NK-92 treated with Interleukin-12 subunit alpha and Interleukin-12 subunit beta, amount 100 ng/mL, for 24 hours (cell line): ENCODE measurements at places on chromosomes 5 and 9.

DNA sequence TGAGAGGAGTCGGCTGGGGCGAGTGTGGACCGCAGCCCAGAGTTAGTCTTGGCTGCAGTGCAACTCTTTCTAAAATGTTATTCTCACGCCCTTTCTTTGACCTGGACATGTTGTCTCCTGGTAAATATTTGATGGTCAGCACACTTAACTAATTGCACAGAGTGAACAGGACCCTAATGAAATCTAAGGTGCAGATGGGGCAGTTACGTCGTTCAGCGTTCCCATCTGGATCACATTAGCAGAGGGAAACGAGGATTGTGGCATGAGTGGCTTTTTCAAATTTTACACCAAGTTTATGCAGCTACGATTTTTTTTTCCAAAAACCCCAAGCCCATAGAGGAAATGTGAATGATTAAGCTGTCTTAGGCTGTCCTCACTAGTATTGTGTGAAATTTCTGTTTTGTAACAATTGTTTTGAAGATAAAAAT, 483 bp downstream of the C9orf85 start:
- no peak for DNase-seq

DNA sequence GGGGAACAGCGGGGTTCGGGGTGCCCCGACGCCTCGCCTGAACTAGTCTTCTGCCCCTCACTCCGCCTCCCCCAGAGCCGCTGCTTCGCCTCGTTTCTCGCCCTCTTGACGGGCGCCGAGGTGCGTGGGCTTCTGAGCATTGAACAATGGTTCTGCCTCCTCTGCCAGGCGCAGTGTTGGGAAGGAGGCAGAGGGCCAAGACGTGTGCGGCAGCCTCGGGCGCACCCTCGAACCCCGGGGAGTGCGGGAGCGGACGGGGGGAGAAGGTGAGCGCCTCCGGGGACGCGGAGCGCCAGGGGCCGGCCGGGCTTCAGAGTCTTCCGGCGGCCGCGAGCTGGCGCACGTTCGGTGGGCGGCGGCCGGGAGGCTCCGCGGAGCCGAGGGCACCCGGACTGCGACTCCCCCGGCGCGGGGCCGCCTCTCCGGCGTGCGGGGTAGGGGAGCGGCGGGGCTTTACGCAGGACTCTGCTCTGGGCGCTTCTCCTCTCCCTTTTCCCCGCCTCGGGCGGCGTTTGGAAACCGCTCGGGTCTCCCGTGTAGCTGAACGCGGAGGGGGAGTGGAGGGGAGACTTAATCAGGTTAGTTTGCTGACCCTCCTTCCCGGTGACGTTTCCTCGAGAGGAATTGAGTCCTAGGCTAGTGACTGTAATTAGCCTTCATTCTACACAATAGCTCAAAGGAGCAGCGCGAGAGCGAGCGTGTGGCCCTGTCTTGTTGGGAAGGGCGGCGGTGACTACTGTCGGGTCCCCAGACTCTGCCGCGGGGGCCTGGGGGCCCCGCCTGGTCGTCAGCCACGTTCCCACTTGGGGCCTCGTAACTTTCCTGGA, 1.1 kb downstream of the VLDLR start:
- no peak for DNase-seq

DNA sequence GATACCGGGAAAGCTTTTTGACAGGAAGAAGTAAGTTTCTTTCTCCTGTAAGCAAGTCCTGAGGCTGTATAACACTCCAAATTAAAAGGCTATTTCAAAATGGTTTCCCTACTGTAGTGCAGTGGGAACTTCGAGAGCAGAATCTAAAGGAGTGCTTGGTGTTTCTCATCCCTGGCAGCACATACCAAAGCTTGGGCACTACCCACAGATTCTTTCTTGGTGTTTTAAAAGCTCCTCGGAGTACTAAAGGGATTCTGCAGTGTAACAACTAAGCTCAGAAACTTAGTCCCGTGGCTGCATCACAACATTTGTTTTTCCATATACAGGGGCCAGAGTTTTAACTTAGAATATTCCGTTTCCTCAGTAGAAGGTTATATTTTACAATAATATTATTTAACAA, 5.6 kb upstream of the APC start:
- no peak for DNase-seq

DNA sequence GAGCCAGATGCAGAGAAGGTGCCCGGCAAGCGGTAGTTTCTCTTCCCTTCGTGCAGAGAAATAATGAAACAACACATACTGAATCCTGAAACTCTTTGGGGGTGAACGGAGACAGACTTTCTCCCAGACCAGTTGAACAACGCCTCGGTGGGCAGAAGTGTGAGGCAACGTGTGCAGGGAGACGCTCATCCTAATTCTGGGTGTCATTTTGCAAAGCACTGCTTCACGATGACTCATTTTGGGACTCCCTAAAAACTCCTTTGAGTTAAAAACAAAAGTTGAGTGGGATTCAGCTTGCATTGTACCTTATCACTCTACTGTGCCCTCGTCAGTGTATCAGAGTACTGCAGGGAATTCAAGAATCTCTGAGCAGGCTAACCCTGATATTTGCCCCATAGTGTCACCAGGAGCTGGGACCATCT, 3.5 kb upstream of the NEK6 start:
- DNase-seq: no peak

DNA sequence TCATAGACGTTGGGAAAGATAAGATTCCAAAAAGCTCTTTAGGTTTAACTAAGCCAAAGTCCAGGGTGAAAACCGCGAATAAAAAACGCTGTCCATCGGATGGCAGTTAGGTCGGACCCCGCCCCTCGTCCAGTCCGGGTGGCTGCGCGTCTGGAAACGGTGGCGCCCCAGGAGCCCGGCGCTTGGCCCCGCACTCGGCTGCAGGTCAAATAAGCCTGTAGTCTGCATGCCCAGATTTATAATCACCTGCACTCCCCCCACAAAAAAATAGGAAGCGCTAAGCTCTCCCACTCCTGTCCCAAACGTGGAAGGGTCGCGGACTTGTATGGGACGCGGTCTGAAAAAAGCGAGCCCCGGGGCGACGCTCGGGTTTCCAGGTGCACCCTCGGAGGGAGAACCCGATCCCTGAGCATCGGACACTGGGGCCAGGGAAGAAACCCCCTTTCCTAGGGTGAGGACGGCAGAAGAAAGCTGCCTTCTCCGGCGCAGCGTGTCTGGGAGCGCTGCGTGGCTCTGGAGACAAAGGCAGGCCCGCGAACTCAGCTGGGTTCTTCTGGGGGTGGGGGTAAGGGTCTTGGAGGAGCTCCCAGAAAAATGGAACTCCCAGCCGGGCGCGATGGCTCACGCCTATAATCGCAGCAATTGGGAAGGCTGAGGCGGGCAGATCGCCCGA, 923 bp upstream of the ZBTB5 start:
- DNase-seq: peak; percentile 58

DNA sequence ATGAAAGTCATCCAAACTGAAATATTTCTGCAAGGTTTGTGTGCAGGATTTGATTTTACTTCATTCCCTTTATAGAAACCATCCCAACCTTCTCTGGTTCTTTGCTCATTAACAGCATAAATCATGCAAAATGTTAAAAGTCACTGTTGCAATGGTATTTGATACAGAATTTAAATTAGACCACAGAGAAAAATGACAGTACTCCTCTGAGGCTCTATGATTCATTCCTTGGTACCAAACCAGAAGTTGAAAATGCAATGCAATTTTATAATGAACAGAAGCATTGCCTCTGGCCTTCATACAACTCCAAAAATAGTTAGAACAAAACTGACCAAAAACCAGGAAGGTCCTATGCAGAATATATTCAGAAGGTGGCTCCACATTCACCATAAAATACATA, 607.1 kb downstream of the TLE1 start:
- no peak for DNase-seq

DNA sequence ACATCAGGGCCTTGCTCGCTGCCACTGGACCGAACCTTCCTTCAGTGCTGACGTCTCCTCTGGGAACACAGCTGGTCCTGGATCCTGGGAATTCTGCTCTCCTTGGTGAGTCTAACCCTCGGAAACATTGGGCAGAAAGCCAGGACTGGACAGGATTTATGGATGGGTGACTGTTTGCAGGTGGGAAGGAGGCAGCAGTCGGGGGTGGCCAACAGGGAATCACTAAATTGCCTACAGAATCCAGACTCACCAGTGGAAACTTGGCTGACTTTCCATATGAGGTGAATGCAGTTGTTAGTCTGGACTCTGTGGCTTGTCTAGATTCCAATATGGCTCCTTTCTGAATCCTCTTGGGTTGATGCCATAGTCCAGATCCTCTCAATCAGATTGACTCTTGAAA, 203.1 kb downstream of the SAXO1 start:
- no peak for DNase-seq

GRCh38 chr5:87499478-87500410, 87.0 kb upstream of the CCNH start:
- no peak for DNase-seq

GRCh38 chr9:98993570-98993945, 49.9 kb downstream of the COL15A1 start:
- no peak for DNase-seq

DNA sequence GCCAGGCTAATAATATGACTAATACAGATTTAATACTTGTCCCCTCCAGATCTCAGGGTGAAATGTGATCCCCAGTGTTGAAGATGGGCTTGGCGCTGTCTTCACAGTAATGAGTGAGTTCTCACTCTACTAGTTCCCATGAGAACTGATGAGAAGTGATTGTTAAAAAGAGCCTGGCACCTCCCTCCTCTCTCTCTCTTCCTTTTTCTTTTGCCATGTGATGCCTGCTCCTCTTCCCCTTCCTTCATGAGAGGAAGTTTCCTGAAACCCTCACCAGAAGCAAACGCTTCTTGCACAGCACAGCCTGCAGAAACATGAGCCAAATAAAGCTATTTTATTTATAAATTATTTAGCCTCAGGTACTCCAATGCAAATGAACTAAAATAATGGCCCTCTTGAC, 55.2 kb downstream of the GLDC start:
- no peak for DNase-seq
